ENCODE measurements at places on chromosomes 2 and 18.

DNA sequence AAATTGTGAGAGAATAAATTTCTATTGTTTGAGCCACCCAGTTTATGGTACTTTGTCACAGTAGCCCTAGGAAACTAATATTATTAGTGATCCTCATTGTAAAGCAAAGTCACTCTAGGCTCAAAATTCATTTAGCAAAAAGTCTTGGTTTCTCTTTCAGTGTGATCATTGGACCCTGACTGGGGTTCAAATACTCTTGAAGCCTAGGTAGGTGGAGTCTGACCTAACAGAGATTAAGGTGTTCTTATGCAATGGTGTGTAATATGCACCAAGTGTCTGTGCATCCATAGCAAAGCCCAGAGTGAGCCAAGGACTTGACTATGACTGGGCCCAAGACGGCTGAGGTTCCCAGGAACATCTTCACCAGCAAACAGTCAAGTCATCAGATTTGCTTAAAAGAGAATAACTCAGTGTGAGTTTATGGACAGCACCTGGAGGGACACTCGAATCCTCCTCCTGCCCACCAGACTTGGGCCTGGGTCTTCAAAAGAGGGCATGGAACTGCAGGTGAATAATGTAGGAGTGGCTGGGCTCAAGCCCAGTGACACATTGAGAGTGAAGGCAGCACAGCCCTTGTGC, 51.1 kb upstream of the BCL11A start:
- DNase-seq: no peak

GRCh38 chr18:600107-600506, 3.3 kb downstream of the CLUL1 start:
- no peak for DNase-seq

- DNase-seq: no peak
These were observed 131.5 kb downstream of the RGPD3 start for GRCh38 chr2:106336737-106337136.

- no peak for DNase-seq
These were observed 20.1 kb downstream of the GPR55 start for GRCh38 chr2:230904856-230905447.

DNA sequence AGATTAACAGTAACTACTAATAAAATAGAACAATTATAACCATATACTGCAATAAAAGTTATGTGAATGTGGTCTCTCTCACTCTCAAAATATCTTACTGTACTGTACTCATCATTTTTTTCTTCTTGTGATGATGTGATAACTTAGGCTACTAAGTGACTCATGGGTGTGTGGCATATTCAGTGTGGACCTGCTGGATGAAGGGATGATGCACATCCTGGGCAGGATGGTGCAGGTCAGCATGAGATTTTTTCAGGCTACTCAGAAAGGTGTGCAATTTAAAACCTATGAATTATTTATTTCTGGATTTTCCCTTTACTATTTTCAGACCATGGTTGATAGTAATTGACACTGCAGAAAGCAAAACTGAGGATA, 90.7 kb downstream of the NCKAP5 start:
- no peak for DNase-seq

DNA sequence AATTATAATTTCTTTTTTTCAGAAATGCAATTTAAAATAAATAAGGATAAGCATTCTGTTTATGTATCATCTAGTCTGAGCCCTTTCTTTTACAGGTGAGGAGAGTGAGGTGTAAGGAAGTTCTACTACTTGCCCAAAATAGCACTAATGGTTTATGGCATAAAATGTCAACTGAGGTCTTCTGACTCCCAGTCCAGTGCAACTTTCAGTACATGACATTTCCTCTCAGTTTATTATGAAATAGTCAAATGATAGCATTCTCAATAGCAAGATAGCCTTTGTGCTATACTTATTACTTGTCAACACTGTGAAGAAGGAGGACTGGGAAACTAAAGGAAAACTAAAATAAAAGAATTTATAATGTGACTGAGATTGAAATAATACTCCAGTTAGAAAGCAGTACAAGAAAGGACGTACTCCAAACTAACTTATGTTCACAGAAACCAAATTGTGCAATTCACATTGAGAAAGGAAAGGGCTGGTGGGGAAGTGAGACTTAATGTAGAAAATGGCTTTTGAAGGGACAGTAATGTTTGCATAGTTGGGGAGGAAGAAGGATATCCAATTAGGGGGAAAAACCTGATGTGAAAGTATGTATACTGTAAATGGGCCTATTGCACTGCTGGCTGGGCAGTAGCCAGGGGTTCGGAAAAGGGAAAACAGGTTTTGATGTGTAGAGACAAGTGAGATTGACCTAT, 166.7 kb upstream of the ZEB2 start:
- no peak for DNase-seq

GRCh38 chr2:54767921-54768320, 44.5 kb downstream of the EML6 start:
- no peak for DNase-seq

DNA sequence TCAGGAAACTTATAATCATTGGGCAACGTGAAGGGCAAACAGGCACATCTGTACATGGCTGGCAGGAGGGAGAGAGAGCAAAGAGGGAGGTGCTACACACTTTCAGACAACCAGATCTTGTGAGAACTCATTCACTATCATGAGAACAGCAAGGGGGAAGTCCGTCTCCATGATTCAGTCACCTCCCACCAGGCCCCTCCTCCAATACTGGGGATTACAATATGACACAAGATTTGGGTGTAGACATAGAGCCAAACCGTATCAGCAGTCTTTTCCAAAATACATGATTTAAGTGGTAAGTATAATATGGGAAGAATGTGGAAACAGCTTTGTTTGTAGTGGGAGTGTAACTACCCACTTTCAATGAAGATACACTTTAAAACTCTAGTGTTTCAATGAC, 65.0 kb downstream of the EPB41L5 start:
- DNase-seq: no peak

DNA sequence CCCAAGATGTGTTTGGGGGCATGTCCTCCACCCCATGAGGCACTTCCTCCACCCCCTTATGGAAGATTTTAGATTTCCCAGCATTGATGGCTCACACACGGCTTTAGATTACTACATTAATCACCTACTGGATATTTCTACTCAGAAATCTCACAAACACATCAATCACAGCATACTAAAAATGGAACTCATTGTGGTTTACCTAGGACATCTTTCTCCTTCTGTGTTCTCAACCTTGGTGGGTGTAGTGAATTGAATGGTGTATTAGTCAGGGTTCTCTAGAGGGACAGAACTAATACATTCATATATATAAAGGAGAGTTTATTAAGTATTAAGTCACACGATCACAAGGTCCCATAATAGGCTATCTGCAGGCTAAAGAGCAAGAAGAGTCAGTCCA, 82.1 kb upstream of the CYRIA start:
- no peak for DNase-seq

DNA sequence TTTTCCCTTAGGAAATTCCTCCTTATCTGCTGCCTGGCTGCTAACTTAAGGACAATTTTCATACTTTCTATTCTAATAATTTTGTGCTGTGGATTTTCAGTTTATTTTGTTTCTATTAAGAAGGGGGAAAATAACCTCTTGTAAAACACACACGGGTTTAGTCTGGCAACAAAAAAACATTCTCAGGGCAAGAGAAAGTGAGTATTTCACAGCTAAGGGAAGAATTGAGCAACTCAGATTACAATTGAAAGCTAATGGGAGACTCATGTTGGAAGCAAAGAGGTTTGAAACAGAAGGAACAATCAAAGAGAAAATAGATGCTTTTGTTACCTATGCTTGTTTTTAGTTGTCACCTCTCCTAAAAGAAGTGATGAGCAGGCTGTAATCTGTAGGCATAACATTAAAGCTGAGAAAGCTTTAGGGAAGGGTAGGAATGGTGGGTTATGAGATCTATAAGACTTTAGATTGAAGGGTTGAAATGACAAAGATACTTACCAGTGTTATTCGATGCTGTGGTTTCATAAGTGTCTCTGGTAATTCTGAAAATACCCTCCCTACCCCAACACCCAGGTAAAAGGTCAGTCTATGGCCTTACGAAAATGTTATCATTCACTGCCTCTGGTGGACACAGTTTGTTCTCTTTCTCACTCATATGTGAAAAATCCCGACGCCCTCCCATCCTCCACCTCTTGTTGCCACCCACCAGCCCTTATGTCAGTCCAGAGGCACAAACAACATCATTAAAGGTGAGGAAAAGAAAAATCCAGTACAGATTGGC, 510.9 kb downstream of the TXNL1 start:
- DNase-seq: no peak

DNA sequence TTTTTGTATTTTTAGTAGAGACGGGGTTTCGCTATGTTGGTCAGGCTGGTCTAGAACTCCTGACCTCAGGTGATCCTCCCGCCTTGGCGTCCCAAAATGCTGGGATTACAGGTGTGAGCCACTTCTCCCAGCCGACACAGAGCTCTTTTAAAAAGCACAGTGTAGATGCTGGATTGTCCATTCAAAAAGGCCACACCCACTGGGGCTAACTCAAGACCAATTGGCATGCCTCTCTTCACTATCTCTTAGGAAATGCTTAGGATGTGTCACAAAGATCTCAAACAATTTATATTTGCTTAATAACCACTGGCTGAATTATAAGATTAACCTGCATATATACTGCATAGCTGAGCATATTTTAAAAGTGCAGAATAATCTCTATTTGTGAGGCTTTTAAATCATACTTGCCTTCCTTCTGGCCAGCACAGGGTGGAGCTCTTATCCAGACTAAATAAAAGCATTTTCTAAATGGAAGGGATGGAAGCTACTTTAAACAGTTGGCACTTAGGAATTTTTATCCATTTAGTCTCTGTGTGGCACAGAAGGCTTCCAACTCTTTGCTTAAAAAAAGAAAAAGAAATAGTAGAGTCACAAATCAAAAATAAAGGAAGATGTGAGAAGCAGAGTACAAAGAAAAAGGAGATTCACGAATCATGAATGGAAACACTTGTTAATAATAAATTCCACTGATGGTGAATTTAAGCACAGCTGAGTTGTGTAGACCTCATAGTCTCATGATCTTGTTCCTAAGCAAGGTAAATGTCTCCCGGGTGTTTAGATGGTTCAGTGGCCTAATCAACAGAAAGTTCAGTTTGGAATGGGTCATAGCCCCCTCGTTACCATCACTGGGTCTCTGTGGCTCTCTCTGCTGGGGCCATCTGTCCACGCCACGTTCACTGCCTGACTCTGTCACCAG, 22.4 kb downstream of the CRYGD start:
- no peak for DNase-seq

GRCh38 chr2:191065785-191066184, 51.8 kb upstream of the STAT1 start:
- no peak for DNase-seq

- no peak for DNase-seq
These were observed 307.4 kb upstream of the KCNJ3 start for GRCh38 chr2:154391051-154391450.

- DNase-seq: no peak
These were observed 98.7 kb downstream of the STPG4 start for GRCh38 chr2:47056374-47056773.

- DNase-seq: no peak
These were observed 3.3 kb upstream of the HJURP start for GRCh38 chr2:233857511-233858141.

DNA sequence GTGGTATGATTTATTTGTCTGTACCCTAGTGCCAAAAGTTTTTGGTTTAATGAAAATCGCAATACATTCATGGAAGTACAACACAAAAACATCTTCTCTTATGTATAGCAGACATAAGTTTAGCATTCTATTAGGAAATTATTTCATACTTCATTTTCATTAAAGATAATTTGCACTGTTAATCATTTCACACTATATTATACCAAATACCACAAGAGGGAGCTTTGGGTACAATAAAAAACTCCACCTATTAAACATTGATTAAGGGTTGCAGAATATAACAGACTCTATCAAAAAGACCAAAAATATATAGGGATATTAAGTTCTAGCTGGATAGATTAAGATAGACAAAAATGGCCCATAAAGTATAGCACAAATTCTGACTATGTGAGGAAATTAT, 79.0 kb downstream of the SLC66A3 start:
- DNase-seq: no peak

DNA sequence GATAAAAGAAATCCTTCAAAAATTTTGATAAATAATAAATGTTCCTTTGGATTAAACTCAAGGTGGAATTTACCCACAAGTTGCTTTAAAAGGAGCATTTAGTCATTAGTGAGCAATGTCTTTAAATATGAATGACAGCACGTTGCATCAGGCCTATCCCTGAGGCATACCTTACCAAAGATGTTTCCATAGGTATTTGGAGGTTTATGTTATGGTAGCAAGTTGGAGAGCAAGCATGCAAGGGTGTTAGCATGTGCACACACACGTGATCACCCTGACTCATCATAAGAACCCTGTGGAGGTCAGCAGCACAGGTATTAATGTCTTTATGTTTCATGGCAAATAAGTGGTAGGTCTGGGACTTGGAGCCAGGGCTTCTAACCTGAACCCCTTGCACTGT, 159.9 kb downstream of the ACTR3 start:
- DNase-seq: no peak

DNA sequence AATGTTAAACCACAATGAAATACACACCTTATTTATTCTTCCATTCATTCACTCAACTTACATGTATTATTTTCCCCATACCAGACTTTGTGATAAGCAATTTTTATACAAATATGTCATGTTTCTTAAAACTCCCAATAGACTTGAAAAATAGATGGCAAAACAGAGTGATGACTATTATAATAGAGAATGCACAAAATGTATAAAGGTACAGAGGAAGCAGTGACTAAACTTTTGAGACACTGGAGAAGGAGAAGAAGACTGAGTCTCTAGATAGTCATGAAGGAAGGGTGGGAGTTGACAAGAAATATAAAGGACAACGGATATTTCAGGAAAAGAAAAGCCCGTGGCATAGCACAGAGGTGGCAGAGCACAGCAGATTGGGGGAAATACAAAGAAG, 198.1 kb upstream of the SLC39A10 start:
- no peak for DNase-seq

GRCh38 chr2:152245653-152246052, 70.1 kb upstream of the STAM2 start:
- no peak for DNase-seq

DNA sequence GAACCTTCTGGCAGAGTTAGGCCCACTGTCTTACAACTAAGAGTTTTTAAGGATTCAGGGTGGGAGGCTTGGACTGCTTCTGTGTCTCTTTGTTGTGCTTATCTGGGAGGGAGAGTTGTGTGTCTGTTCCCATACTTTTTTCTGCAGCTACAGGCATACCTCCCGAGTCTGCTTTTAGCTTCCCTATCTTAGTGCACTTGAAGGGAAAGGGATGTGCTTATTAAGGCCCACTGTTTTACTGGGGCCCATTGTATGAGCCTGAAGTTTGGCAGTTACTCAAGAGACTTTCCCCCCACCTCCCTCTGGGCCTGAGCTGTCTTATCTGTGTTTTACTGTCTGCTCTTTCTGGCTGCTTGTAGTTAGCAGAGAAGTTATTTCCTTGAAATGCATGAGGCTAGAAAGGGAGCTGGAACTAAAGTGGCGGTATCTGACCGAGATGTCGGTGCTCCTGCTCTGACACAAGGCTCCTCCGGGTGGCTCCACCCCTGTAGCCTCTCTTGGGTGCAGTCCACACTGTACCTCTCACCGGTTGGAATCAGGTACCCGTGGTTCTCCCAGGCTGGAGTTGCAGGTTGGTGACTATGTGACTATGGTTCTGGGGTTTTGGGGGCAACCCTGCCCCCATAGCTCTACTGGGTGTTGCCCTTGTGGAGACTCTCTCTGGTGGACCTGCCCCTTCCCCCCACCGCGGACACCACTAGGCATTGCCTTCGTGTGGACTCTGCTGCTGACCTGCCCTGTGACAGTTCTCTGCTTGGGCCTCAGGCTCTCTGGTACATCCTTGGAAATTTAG, 12.9 kb downstream of the UBR3 start:
- no peak for DNase-seq

- DNase-seq: no peak
These were observed 41.8 kb downstream of the RAB6D start for GRCh38 chr2:131322209-131322608.

- DNase-seq: no peak
These were observed at the start of gene POMC for GRCh38 chr2:25168256-25169072. Gene POMC, minus strand, starts transcription at chr2:25168580. Its CDS starts 3,808 bp downstream, at chr2:25164772.

All from activated CD4-positive, alpha-beta T cell treated with anti-CD3 and anti-CD28 coated beads, Interleukin-2, amount 50 U/mL, for 24 hours (primary cell).